Stimulated activated naive B cell treated with anti-CD40 and anti-IgM and Interleukin-4, amounts not matched to agents 10 μg/mL and 1 μg/mL and 100 μg/mL, for 72 hours (primary cell): ENCODE measurements at places on chromosomes 5 and 9.

GRCh38 chr5:79929095-79929494, 62.0 kb downstream of the MTX3 start:
- DNase-seq: no peak

- DNase-seq: no peak
Observed at GRCh38 chr9:36928210-36928609, 105.9 kb downstream of the PAX5 start.

- DNase-seq: no peak
Observed at GRCh38 chr5:51148437-51148836, 234.8 kb upstream of the ISL1 start.

GRCh38 chr5:10913841-10914240, 152.8 kb upstream of the DAP start:
- no peak for DNase-seq

- DNase-seq: no peak
Observed at GRCh38 chr5:103108086-103108485, 11.9 kb downstream of the GIN1 start.

- DNase-seq: no peak
Observed at GRCh38 chr5:156753846-156754245, 96.2 kb upstream of the PPP1R2B start.

GRCh38 chr9:97591535-97591934, 41.6 kb downstream of the TSTD2 start:
- no peak for DNase-seq

DNA sequence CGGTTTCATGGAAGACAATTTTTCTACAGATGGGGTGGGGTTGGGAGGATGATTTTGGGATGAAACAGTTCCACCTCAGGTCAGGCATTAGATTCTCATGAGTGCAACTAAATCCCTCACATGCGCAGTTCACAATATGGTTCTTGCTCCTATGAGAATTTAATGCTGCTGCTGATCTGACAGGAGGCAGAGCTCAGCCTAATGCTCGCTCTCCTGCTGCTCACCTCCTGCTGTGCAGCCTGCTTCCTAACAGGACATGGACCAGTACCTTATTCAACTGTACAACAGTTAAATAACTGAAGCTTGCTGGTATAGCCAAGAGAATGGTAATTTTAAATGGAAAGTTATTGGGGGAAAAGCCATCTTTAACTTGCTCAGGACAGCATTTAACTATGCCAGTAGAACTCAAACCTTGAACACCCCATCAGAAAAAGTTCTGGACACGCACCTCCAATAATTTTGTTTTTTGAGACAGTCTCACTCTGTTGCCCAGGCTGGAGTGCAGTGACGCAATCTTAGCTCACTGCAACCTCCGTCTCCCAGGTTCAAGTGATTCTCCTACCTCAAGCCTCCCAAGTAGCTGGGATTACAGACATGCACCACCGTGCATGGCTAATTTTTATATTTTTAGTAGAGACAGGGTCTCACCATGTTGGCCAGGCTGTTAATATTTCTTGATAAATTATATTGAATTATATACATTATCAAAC, 27.7 kb downstream of the HMGCR start:
- DNase-seq: no peak

GRCh38 chr9:111891910-111892499, 4.6 kb upstream of the UGCG start:
- DNase-seq: no peak

DNA sequence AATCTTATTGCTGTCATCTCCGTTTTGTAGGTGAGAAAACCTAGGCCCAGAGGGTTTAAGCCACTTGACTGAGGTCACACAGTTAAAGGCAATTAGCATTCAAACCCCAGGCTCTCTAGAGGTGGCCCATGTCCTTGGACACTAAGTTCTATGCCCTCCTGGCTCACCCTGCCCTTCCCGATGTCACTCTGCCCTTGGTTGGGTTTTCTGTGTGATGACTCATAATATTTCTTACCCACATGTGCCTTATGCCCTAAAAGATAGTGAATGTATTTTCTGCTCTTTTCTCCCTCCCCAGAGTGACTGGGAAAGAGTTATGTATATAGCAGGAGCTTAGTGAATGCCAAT, 174.5 kb upstream of the PITX1 start:
- no peak for DNase-seq

GRCh38 chr5:172123269-172123692, 64.7 kb downstream of the STK10 start:
- no peak for DNase-seq

DNA sequence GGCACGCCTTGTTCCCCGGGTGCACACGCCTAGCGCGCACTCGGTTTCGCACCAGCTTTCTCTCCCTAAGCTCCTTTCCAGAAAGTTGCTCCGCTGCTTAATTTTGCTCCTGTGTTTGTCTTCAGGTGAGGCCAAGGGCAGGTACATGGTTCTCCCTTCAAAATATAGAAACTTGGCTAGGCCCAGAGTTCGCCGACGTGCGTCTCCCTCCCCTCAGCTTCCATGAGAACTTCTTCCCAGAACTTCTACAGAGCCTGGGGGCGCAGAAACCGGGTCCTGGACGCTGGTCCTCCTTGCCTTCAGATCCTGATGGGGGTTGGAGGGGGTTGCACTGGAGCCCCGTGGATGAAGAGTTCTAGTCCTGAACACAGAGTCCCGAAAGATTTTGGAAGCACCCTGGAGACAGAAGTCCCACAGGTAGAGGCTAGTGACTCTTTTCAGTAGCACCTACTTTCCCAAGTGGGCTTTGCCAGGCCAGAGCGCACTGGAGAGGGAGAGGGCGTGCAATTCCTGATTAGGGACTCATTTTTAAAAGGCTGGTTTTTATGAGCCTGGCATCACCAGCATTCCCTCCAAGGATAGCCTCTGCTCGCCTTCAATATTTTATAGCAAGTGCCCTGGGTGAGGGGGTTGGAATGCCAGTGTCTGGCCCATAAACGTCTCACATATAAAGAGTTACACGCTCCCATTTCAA, 128.4 kb downstream of the TMEM174 start:
- DNase-seq: no peak

DNA sequence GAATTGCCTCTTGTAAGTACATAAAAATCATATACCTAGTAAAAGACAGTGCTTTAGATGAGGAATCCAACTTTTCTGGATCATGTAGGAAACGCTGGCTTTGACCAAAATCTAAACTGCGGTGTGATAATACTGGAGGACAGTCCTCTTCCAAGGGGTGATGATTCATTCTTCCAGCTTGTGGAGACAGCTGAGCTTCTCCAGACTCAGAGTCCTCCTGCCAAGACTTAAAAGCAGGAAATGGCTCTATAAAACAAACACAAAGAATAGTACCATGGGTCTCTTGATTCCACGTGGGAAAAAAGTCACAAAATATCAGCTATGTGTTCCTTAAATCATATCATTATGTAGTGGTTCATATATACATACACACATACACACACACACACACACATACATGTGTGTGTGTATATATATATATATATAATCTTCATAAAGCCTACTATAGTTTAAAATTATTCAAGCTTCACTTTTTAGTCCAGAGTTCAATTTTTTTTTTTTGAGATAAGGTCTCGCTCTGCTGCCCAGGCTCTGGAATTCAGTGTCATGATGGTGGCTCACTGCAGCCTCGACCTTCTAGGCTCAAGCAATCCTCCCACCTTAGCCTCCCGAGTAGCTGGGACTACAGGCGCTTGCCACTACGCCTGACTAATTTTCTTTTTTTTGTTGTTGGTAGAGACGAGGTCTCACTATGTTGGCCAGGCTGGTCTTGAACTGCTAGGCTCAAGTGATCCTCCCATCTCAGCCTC, 65.0 kb downstream of the PKD2L2 start:
- DNase-seq: no peak

DNA sequence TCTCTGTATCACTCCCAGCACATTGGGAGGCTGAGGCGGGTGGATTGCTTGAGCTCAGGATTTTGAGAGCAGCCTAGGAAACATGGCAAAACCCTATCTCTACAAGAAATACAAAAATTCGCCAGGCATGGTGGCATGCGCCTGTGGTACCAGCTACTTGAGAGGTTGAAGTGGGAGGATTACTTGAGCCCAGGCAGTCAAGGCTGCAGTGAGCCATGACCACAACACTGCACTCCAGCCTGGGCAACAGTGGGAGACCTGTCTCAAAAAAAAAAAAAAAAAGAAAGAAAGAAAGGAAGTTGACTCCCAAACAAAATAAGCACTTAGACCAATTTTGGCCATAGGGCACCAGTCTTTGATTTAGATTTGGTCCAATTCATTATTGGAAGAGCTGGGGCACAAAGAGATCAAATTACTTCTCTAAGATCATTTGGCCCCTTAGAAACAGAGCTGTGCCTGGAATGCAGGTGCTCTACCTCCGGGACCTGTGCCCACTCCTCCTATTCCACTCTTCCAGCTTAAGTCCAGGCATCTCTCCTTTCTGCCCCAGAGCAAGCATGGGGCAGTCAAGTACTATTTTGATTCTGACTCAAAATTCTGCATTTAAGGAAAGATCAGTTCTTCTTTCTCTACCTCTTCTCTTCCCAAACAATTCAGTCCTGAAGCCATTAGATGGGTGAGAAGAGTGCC, 59.0 kb downstream of the ALDH7A1 start:
- no peak for DNase-seq

DNA sequence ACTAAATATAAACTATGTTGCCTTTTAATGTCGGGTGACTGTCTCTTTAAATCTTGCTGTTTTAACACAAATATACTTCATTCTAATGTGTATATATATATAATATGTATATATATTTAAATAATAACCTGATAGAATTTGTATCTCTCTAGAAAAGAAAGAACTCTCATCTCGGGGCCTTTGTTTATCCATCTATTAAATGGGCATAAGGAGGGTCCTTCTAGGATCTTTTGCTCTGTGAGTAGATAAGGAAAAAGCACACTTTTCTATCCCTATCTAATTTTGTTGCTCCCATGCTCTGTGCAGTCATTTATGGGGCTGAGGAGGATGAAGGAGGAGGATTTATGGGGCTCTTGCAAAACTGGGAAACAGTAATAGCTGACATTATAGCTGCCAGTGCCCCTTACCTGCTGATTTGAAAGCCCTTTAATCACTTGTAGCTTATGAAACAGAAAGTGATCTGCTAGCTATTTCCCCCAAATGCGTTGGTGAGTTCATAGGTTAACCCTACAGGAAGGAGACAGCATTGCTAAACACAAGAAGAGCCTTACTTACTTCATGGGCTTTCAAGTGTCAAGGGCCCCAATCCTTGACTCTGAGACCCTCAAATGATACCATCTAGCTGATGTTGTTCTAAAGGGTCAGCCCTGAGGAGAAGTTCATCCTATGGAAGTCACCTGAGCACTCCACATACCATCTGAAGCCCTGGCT, 5.8 kb upstream of the PPARGC1B start:
- no peak for DNase-seq

DNA sequence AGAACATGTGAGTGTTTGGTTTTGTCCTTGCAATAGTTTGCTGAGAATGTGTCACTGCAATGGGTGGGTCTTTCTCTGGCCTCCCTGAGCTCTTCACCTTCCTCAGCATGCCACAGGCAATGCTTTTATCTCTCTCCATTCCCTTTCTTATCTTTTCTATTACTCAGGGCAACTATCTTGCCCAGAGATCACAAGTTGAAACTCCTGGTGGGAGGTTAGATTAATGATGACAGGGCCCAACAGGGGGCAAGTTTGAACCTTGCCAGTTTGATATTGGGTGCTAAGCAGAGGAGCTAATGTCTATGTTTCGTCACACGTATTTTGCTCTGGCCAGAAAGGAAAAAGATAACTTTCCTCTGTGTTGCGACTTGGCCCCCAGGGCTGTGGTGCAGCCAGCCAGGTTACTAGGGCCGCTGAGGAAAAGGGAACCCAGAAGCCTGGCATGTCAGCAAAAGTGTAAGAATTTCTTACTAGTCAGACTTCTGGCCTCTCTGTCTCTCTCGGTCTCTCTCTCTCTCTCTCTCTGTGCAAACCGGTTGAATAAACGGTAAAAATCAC, 299.3 kb upstream of the POU5F2 start:
- DNase-seq: no peak

GRCh38 chr5:175556794-175557193, 78.4 kb downstream of the SFXN1 start:
- no peak for DNase-seq

DNA sequence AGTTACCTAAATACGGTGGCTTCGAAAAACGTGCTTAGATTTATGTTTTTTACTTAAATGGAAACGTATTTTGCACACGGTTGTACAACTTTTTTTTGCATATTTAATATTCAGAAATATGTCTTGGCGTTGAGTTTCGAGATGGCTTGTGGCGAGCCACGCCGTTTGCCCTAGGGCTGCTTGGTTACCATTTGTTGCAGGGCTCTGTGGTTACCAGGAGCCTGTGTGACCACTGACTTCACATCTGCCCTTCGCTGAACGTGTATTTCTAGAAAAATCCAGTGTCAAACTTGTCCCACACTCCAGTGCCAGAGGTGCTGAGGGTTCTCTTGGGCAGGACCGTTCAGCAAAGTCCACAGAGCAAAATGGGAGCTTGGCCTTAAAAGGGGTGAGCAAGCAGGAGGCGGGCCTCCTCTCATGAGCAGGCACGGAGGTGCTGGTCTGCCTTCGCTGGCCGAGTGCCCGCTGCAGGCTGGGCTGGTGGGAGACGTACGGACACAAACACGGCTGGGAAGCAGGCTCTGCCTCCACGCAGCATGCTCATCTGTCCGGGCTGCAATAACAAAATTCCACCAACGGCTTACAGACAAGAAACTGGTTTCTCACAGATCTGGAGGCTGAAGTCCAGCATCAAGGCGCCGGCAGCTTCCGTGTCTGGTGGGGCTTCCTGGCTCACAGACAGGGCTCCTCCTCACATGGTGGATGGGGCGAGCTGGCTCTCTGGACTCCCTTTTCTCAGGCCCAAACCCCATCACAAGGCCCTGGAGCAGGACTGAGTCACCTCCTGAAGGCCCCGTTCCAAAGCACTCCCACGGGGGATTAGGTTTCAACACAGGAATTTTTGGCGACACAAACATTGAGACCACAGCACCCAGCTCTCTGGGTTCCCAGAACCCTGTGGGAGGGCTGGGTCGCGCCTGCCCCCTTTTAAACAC, 5.4 kb downstream of the MRPL36 start:
- no peak for DNase-seq

- DNase-seq: no peak
Observed at GRCh38 chr5:55134053-55134722, 25.8 kb upstream of the GPX8 start.

GRCh38 chr9:908536-909205, 67.2 kb downstream of the DMRT1 start:
- DNase-seq: no peak

GRCh38 chr5:169670769-169671525, 33.9 kb downstream of the DOCK2 start:
- DNase-seq: no peak

GRCh38 chr5:56812110-56812509, 3.2 kb upstream of the MAP3K1 start:
- no peak for DNase-seq

DNA sequence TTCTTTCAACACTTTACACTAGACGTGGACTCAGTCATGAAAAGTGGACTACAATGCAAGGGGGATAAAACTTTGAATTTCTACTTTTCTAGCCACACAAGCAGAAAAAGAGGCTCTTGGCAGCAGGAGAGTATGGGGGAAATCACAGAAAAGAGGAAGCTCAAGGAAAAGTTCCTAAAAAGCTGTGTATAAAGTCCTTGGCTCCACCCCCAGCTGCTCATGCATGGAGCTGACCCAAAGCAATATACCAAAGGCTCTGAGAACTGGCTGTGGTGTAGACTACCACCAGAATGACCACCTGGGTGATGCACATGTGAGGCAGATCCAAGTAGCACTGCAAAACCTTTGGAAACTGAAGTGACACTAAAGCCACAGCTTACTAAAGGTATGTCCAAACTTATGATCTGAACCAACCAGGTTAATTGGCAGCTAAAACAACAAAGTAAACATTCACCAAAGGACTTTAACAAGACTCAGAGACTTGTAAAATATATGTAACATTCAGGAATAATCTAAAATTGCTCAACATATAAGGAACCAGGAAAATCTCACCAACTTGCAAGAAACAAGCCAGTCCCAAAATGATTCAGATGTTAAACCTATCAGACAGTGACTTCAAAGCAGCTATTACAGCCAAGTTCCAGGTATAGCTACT, 55.5 kb upstream of the RASGRF2 start:
- DNase-seq: no peak
